Neural crest cell (in vitro differentiated cells): ENCODE measurements at places on chromosomes 6 and 20.

GRCh38 chr6:46438245-46438644, 53.0 kb downstream of the RCAN2 start:
- no peak for DNase-seq

DNA sequence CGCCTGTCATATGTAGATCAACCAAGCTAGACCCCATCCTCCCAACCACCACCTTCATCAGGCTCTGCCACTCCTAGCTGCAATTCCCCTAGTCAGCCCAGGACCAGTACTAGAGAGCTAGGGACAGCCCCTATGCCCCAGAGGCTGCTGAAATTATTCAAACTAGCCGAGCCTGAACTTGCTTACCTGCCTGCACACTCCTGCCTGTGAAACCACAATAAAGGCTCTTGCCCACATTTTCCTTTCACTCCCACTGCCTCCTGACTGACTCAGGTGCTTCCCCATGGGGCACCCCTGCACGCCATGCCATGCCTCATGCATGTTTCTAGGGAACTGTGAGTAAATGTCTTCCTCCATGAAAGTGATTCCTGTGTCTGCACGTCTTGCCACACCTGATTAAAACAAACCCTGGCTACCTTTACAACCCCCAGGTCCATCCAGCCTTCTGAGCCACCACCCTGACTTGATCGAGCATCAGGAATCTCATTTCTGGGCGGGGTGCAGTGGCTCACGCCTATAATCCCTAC, 66.5 kb upstream of the IER3 start:
- DNase-seq = no peak

DNA sequence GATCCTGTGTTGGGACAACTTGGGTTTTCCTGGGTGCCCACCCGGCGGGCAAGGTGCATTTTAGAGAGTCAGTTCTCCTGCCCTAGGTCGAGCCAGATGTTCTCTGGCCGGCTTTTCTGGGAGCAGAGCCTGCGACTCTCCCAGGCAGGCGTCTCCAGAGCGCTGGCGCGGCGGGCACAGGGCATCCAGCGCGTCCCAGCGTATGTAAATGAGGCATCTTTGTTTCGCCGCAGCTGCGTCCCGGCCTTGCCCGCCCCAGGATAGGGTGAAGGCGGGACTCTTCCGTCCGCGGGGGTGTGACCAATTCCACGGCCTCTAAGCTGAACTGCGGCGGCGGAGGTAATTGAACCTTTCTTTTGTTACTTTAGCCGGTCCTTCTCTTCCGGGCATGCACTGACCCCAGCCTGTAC, 9.1 kb downstream of the GRIK2 start:
- peak; percentile 52 for DNase-seq

GRCh38 chr6:161674930-161675682, 401.2 kb upstream of the AGPAT4 start:
- DNase-seq = no peak

DNA sequence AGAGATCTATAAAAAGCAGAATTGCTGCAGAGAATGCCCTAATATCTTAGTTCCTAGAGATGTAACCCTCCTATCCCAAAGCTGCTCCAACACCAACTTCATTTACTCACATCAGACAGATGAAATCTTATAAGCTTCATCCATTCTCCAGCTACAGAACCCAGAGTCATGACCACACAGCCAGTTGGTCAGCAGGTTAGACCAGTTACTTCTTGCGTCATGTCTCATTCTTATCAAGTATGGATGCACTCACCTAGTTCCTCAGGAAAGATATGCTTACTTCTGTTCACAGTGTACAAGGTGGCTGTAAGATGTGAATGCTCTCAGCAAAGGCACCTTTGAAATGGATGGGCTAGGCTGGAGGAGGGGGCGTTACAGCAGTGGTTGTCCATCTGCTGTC, 47.9 kb upstream of the ISM1 start:
- no peak for DNase-seq

DNA sequence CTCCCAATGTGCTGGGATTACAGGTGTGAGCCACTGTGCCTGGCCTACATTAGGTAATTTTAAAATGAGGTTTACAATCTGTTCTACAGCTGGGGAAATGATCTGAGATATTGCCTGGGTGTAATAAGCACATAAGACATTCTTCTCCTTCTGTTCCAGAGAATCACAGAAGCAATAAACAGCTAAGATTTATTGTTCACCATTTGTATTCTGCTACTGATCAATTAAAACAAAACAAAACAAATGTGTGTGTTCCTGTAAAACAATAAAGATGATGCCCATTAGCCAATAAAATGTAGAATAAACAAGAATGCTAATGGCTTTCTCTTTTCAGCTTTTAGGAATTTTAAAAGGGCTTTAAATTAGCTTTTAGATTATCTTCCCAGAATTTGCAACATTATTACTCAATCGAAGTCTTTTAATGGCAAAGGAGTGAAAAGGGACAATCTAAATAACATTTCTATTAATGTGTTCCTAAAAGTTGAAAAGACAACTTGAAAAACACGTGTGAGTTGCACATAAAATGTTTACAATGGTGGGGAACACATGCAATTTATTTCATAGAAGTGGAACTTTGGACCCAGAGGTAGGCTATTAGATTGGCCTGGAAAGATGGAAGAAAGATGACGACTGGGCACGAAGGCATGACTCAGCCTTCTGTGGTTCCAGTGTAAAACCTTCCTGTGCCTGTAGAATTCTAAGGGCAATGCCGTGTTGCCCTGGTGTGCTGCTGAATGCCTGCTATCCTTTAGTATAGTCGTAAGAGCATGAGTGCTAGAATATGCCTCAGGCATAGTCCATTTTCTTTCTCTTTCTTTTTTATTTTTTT, 29.0 kb upstream of the DEK start:
- no peak for DNase-seq

DNA sequence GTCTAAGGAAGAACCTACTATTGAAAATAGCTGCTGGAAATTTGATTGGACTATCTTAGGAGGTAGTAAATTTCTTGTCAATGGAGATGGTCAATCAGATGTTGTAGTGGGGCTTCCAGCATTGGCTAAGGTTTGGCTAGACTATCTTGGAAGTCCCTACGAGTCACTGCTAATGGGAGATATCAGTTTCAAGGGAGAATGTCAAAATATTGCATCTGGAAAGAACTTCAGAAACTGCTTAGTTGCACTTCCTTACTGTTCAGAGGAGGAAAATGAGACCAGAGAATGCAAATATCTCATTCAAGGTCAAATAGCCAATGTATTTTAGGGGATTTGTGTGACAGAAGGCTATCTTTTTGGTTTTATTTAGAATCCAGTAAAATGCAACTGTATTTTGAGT, 53.5 kb upstream of the CCN2 start:
- no peak for DNase-seq

DNA sequence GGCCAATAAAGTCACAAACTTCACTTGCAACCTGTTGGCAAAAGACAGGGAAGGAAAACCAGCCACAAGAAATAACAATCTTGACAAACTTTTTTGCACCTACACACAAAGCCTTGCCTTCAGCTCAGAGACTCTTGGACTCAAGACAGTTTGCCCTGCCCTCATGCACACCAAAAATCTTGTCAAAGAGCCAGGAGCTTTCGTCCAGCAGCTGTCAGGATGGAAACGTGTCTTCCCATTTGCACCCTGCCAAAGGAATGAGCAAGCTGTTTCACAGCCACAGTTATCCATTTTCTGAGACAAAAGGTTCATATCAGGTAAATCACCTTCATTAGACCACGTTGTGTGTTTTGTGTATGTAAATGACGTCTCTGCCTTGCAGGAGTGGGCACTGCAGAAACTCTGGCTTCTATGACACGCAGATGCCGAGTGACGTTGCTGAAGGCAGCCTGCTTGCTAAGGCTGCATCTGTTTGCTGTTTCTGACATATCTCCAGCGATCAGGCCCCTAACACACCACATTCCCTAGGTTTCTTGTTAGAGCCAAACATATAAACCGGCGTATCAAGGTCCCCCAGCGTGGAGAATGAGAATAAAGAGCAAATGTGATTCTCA, 193.4 kb downstream of the SYNDIG1 start:
- no peak for DNase-seq

- no peak for DNase-seq
These were observed 20.7 kb upstream of the CGA start for GRCh38 chr6:87115402-87116135.

DNA sequence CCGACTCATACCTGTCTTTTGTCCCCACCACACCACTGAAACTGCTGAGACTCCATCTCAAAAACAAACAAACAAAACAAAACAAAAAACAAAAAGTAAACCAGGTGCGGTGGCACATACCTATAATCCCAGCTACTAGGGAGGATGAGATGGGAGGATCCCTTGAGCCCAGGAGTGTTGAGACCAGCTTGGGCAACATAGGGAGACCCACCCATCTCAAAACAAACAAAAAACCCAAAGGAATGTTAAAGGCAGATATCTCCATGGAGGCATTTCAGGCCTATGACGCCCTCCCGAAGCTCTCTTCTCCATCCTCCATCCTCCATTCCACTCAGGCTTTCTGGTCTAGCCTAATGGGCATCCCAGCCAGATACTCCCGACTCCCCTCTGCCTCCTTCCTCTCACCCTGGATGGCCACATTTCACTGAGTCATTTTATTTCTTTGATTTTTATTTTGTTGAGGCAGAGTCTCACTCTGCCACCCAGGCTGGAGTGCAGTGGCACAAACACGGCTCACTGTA, 3.2 kb upstream of the SLC4A11 start:
- no peak for DNase-seq

- no peak for DNase-seq
These were observed 98.7 kb upstream of the SGK1 start for GRCh38 chr6:134416418-134417154.

- no peak for DNase-seq
These were observed 17.9 kb downstream of the GCM1 start for GRCh38 chr6:53130569-53131290.

GRCh38 chr20:64168381-64169090, 4.3 kb downstream of the MYT1 start:
- DNase-seq = no peak

DNA sequence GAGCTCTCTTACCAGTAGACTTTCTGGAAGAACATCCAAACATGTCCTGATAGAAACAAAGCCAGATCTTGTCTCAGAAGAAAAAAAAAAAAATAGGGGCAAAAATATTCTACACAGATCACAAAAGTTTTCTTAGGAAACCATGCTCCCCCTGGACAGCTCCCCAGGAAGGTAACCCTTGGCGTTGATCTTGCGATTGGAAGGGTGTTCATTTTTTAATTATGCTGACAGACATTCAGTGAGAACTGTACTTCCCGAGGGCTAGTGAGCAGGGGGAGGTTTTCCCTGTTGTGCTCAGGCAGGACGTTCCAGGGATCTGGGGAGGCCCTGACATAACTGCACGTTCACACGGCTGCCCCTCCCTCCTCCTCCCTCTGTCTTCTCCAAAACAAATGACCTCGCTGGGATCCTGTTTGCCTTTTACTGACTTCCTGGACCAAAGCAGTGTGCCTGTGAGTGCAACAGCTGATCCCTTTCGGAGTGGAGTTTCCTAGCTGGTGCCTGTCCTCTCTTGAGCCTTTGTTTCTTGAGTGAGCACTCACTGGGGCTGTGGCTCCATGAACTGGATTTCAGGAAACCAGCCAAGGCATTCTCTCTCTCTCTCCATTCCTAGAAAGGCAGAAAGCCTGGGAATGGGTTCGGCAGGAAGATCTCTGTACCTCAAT, 46.7 kb downstream of the MARCKS start:
- DNase-seq = no peak

GRCh38 chr20:21208999-21209398, 83.1 kb downstream of the KIZ start:
- no peak for DNase-seq

GRCh38 chr20:62753626-62754025, 42.6 kb upstream of the MRGBP start:
- no peak for DNase-seq

DNA sequence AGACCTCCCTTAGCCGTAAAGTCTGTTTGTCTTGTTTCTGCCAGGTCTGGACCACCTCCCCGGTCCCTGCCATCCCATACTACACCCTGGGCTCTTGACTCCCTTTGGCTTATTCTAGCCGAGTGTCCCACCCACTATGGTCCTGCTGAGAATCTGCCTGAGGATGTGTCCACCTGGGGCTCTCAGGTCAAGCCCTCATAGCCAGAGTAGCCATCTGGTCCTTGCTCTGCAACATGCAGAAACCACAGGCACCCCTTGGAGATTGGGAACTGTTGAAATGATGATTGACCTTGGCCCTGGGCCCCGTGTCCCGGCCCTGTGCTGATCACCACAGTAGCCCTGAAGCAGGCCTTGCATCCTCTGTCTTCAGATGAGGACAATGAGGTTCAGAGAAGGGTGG, 44.0 kb downstream of the VSTM2L start:
- DNase-seq = no peak

DNA sequence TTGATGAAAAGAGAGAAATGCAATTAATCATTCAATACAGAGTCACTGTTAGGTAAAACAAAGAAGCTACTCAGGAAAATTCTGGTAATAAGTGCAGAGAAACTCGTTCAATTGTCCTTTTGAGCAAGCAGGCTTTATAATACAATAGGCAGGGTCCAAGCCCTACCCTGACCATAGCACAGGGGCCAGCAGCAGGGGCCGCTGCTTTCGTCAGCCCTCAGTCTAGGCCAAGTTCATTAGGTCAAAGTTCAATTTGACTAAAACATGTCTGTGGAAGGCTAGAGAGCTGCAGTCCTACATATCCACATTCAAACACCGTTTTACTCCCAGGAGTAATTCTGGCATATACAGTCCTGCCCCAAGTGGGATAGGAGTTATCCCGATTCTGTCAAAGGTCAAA, 94.6 kb downstream of the BCAS1 start:
- no peak for DNase-seq

- DNase-seq = no peak
These were observed 1.9 kb upstream of the ULBP1 start for GRCh38 chr6:149961728-149962425.

DNA sequence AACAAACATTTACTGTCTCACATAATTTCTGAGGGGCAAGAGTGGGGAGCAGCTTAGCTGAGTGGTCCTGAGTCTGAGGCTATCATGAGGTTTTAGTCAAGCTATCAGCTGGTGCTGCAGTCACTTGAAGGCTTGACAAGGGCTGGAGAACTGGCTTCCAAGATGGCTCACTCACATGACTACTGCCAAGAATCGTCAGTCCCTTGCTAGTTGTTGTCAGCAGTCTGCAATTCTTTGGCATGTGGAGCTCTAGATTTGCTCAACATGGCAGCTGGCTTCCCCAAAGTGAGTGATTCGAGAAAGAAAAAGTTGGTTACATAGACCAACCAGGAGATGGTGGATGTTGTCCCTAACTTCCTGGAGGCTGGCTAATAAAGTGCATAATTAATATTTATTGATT, 2.8 kb upstream of the LRRC1 start:
- no peak for DNase-seq

DNA sequence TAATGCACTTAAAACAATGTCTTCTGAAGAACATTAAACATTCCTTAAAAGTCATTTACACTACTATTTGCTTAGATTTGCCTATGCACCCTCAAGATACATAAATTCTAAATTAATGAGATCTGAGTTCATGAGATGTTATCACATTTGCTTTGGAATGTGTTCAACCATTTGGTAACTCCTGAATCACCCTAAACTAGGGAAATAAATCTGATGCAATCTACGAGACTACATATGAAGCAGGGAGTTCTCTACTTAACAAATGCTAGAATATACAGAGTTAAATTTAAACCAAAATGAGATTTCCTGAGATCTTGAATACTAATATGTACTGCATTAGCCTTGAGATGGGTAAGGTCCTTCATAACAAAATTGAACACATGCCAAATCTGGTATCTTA, 170.1 kb downstream of the CLIC5 start:
- DNase-seq = no peak
